ENCODE measurements at places on chromosomes 7 and 10.

DNA sequence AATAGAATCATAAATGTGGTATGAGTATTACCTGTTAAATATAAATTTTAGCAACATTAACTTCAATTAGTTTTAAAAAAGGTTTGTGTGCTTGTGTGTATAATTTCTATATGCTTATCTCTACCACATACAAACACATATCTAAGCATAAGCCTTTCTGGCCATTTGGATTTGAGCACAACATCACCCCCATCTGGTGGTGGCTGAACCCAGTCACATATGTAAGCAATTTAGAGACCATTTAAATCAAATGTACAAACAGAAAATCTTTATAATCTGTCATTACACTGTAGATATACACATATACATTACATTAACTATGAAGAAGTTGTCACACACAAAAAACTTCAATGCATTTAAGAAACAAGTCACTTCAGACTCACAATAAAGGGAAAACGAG is 31.7 kb downstream of the GPR22 start:
- peak; percentile 38 for DNase-seq

DNA sequence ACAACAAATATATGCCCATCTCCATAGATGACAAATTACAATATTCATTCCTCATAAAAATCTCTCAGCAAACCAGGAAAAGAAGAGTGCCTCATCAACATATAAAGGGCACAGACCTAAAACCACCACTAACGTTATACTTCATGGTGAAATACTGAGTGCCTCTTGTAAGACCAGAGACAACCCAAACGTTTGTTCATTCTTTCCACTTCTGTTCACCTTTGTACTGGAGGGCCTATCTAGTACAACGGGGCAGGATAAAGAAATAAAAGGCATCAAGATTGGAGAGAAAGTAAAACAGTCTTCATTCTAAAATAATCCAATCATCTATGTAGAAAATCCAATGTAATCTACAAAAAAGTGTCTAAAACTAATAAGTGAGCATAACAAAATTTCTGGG is 79.1 kb downstream of the LARP4B start:
- DNase-seq = no peak

GRCh38 chr7:7970237-7970530 is 1.6 kb downstream of the GLCCI1 start:
- no peak for DNase-seq

DNA sequence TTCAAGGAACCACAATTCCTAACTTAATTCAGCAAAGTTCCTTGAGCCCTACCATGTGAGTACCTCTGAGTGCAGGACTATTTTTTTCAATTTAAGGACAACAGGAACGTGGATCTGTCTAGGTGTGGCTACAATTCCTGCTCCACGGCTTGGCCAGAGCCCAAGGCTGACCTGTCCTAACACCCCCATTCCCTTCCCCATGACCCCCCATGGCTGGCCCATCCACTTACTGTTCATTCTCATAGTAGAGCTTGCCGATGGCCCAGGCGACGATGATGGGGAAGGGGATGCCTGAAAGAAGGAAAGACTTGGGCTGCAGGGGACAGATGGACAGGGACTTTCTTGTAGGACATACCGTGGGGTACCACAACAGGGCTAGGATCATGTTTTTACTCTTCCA is 20.3 kb downstream of the CRHR2 start:
- DNase-seq = no peak

DNA sequence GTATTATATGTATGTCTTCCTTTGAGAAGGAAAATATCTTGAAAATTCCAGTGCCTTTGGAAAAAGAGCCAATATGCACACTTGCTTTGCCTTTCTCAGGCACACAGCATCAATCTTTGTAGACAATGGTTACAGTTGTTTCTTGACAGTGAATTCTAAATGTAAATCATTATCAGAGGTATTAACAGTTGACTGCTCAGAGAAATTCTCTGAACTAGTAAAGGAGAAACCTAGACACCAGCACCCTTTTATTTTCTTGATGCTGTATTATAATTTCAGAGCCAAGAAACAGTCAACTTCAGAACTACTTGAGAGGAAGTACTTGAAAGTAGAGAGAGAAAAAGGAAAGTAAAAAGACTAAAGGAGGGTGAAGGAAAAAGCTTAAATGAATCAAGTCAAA is 185.8 kb upstream of the SMIM30 start:
- DNase-seq = no peak
